ENCODE measurements at places on chromosomes 4 and X.

- no peak for DNase-seq
Measured at GRCh38 chr4:151948351-151949016, 187.7 kb upstream of the GATB start.

DNA sequence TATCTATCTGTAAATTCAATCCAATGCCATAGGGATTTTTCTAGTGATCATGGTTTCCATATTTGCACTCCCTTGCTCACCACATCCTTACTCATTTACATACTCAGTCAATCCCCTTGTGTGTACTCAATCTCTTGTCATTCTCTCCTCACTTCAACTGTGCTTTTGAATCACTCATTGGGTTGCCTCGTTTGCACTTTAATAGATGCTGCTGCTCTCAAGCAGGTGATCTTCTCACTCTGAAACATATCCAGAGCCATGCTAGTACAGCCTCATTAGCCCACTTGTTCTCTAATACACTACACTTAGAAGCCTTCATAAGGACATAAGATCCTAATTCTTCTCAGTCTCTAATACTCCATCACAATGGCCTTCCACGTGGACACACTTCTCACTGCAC, 507.9 kb downstream of the TECRL start:
- DNase-seq: no peak

GRCh38 chr4:24896977-24897376, 15.9 kb downstream of the CCDC149 start:
- no peak for DNase-seq

DNA sequence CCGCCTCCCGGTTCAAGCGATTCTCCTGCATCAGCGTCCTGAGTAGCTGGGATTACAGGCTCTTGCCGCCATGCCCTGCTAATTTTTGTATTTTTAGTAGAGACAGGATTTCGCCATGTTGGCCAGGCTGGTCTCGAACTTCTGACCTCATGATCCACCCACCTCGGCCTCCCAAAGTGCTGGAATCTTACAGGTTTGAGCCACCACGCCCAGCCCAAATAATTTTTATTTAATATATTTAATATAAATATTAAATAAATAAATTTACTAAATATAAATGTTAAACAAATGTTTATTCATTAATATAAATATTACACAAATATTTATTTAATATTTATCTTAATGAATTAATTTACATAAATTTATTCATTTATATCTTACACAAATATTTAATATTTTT, 120.2 kb downstream of the SHOX start:
- no peak for DNase-seq

- DNase-seq: no peak
Measured at GRCh38 chr4:104494185-104494584, 509 bp downstream of the CXXC4 start.

GRCh38 chr4:188435381-188435780, 296.1 kb downstream of the TRIML1 start:
- DNase-seq: no peak

DNA sequence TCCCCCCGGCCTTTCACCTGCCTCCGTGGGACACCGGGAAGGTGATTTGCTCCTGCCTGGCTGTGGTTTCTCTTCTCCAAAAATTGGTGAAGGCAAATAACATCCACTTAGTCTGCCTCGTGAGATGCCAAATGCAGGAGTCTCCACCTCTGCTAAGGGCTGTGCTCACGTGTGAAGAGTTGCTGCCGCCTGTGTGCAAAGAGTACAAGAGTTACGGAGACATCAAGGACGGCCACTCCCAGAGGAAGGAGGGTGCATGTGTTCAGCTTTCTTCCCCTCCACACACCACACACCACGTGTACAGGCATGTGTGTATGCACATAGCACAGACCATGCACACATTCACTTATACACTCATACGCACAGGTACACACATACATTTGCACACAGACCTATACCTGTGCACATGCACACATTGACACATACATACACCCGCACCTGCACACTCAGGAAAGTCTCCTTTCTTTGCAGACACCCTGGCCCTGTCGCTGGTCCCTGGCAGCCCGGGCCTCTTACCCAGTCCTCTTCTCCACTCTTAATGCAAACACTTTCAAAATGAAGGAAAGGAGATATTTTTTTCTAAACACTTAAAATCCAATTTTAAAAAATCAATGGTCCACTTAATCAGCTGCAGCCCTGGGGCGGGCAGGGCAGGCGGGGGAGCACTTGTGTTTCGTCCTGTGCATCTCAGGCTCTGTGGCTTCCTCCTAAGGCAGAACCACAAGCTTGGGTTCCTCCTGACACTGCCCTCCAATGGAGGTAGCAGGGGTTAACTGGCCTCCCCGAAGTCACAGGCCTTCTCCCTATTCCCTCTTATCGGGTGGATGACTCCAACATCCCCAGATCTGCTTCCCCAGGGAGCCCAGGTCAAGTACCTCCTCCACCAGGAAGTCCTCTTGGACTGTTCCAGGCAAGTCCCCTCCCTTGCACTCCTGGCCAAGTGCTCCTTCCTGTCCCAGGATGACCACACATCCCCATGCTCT, 103.0 kb downstream of the CPZ start:
- no peak for DNase-seq

DNA sequence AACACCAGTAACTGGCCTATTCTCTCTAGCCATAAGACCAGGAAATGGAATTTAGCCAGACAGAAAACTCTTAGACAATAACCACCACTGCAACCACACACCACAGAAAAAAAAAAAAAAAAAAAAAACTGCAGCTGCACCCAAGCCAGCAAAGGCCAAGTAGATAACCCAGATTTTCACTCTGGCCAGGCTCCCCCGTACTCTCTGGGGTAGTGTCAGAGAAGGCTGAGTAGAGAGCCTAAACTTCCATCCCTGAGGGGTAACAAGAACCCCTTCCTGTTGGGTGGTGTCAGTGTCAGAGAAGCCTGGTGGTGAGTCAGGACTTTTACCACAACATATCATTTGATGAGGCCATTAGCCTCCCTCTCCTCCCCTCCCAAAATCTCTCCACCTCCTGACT, 5.6 kb upstream of the DLG3 start:
- no peak for DNase-seq

Measured in stimulated activated CD8-positive, alpha-beta memory T cell treated with anti-CD3 and anti-CD28 coated beads, Interleukin-4, amount 100 ng/mL, for 4 hours (primary cell).